ENCODE measurements at places on chromosomes 3 and 15.

GRCh38 chr3:132545471-132545870, 51.6 kb upstream of the ACKR4 start:
- DNase-seq, result no peak

DNA sequence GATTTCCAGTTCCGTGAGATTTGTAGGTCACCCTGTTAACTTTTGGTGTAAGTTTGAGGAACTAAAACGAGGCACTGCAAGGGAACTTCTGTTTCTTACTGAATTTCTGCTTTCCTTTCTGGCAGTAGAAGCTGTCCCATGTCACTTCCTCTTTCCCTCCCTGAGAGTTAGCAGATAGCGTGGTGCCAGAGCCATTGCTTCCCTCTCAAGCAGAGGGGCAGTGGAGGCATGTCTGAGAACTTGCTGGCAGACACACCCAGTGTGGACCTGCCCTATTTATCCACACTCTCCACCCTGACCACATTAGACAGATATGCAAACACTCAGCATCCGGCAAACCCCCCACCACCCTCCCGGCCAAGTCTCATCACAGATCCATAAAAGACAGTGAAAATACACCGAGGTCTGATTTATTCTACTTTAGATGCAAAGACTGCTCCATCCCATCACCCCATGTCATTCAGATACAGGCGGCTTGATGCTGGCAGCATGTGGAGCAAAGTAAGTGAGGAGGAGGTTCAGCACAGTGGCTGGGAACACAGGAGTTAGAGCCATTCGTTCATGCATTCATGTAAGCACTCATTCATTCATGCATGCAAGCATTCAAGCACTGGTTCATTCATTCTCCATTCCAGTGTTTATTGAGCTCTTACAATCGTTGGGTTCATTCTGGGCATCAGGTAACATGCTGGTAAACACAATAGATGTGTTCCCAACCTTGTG, 324.7 kb downstream of the SHQ1 start:
- peak; percentile 10 for DNase-seq

DNA sequence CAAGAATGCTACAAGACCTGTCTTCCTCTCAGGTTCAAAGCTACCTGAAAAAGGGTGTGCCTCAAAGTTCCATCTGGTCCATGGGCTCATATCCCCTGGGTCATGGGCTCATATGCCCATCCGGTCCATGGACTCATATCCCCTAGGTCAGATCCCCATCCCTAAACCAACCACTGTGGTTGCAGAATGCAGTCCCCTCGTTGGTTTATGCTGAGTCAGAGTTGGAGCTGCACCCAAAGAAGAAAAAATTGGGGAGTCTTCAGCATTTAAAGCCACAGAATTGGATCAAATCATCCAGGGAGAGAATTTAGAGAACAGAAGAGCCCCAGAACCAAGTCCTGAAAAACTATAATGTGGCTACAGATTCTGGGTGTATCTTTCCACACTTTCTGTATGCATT, 71.5 kb upstream of the IL12A start:
- no peak for DNase-seq

GRCh38 chr3:124951511-124952281, 17.1 kb upstream of the MUC13 start:
- no peak for DNase-seq

DNA sequence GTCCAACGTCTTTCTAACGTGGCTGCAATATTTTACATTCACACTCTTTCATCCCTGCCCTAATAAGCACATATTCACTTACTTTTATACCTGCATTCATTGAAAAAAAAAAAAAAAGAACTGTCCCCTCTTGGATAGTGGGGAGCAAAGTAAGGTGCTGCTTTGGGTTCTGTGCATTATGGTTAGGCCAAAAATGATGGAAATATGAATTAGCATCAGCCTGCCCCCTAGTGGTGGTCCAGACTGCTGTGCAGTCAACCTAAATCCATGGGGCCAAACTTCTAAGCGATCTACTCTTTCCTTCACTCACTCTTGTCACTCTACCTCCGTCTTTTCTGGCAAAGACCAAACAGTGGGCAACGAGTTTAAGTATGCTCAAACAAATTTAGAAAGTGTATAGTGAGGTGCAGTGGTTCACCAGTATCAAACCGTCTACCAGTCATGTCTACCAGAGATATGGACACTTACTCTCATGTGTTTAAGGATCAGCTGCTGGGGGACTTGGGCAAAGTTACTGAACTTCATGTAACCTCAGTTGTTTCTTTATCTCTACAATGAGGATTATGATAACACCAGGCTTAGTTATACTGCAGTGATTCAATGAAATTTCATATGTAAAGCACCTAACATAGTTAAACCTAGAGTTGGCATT, 61.5 kb upstream of the GRM7 start:
- peak; percentile 33 for DNase-seq

DNA sequence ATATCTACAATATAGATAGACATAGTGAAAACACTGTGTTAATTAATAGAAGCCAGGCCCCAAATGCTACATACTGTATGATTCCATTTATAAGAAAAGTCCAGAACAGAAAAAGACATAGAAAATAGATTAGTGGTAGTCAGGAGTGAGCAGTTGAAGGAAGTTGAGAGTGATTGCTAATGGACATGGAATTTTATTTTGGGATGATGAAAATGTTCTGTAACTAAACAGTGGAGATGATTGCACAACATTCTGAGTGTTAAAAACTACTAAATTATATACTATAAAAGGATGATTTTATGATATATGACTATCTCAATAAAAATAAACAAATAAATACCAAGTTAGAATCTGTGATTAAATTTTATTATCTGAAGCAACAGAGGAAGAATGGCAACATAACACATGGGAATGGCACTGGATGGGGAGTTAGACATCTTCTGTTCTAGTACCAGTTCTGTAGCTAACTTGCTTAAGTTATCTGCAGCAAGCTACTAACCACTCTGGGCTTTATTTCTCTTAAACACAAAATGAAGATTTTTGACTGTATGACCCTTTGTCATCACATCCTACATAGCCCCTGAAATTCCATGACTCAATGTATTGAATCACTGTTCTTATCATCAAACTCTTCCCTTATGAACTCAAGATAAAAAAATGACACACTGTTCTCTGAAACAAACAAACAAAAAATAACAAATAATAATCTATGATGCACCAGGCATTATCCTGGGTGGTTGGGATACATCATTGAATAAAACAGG, 612.7 kb downstream of the TBL1XR1 start:
- DNase-seq, result no peak

DNA sequence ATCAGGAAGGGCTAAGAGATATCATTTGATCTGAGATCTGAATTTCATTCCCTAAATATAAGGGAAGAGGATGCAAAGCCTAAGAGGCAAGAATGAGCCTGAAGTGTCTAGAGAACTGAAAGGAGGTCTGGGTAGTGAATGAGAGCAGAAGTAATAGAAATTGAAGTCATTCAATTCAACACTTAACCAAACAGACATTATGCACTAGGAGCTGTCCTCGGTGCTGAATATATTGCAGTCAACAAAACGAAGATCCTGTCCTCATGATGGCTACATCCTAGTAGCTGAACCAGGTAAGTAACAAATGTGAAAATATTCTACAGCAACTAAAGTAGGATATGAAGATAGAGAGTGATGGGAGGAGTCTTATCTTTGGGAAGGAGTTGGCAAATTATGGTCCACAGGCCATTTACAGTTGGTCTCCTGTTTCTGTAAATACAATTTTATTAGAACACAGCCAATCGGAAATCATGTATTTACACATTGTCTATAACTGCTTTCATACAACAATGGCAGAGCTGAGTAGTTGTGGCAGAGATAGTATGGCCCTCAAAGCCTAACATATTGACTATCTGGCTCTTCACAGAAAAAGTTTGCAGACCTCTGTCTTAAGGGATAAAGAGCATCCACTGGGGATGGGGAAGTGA, 192.9 kb upstream of the CADPS start:
- peak; percentile 12 for DNase-seq

- no peak for DNase-seq
Observed at GRCh38 chr3:167852216-167852615, 116.7 kb downstream of the SERPINI1 start.

GRCh38 chr3:68987322-68987721, 26.2 kb downstream of the EOGT start:
- no peak for DNase-seq

DNA sequence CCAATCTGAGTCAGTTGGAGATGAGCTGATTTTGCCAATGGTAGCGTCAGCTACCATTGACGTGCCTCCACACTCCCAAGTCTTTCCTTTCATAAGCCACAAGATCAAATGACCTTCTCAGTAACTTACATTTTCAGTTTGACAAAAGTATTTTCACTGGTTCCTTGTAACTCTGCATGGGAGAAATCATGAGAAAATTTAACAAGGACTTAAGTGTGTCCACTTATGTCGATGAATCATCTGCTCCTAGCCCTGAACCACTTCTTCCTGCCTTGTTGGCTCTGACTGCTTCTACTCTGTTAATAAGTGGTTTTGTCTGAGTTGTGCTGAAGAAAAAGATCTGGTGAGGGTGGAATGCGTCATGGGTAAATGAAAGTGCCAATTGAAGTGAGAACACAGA, 101.2 kb downstream of the NFKBIZ start:
- peak; percentile 46 for DNase-seq

GRCh38 chr3:70813311-70813710, 500.9 kb upstream of the MDFIC2 start:
- DNase-seq, result no peak

- no peak for DNase-seq
Observed at GRCh38 chr3:28590860-28591259, 242.2 kb upstream of the AZI2 start.

DNA sequence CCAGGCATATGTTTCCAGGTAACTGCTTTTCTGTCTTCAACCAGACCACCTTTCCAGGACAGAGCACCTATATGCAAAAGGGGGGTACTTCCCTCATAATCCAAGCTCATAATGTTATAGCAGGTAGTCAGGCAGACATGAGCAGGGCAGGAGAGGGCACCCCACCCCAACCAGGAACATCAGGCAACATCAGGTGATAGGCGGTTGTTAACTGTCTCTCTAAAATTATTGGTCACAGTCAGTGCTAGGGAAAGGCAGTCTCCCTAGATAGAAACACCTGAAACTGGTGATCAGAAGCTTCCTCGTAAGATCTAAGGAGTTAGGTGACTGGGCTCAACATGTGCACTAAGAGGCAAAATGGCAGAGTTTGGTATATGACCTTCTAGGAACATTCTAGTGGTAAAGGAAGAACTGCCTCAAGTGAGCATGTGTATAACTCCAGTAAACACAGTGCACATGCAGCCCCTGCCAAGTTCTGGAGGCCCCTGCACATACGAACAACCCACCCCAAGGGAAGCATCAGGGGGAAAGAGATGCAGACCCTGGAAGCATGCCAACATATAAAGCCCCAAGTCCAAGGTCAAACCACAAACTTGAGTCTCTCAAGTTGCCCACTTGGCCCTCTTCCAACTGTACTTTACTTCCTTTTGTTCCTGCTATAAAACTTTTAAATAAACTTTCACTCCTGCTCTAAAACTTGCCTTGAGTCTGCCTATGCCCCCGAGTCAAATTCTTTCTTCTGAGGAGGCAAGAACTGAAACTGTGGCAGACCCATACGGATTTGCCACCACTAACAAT, 270.9 kb downstream of the ULK4 start:
- no peak for DNase-seq

DNA sequence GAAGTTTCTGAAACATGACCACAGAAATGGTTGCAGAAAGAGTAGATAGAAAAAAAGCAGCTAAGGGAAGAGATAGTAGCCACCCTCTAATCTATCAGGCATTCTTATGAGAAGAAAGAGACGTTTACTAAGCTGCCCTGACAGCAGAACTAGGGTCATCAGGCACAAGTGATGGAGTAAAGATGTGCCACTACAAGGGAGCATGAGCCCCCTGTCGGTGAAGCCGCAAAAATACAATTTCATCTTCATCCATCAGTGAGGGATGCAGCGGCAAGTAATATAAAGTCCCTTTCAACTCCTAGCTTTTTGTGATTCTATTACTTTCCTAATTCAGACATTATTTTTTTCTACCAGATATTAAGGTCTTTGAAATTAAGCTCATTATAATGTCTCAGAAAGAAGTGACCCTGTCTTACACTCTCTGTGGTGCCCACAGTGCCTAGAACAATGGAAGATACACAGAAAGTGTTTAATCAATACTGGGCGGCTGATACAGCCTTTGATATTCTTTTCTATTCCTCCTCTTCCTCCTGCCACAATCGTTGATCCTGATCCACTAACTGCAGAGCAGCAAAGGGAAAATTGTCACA, 651.6 kb downstream of the NTRK3 start:
- peak; percentile 14 for DNase-seq

DNA sequence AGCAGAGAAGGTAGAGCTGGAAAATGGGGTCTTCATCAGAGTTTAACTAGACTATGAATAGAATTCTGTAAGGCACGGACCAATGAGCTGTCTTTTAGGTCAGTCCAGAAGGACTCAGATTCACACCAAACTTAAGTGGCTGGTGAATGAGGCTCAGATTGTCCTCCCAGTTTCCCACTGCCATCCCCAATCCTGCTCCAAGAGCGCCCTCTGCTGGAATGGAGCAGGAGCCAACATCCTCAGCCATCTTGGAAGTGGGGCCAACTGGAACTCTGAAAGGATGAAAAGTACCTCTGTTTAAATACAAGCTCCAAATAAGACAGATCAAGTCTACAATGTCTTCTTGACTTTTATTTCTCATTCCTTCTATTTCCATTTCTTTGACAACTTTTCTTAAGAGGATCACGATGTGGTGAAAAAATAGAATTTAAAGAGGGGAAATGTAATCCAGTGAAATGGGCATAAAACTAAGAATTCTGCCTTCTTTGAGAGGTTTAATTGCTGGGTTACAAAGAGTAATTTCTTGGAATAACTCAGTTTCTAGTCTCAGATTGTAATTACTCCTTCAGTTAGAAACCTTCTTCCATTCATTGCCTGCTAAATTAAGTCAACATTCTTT, 217.1 kb upstream of the TPRG1 start:
- peak; percentile 78 for DNase-seq

DNA sequence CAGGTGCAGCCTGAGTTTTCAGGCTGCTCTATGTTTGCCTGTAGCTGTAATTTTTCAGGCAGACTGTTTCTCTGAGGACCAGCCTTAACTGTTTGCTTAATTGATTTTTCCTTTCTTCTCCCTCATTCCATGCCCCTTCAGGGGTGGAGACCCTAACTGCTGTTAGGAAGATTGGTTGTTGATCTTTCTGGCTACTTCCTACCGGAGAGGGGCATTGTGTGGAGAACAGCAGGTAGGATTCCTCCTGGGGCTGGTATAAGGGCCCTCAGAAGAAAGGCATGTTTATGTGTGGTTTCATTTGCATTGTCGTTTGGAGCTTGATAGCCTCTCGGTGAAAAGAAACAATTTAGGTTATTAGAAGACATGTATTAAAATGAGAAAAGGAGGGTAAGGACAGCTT, 56.9 kb upstream of the GOLGA6L2 start:
- DNase-seq, result no peak

DNA sequence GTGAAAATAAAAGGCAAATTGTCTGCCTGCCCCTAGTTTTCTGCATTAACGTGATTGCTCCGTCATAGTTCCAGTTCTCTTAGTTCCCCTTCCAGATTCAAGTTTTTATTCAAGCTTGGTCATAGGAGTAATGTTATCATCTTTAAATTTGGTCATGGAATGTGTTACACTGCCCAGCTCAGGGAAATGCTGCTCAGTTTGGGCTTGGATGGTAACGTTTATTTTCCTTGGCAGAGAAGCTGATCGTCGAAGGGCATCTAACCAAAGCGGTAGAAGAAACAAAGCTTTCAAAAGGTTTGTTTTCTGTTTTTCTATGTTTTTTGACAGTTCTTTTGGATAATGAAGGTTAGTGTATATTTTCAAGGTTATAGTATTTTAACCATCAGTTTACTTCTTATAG, 118.4 kb upstream of the FLNB start:
- no peak for DNase-seq

- no peak for DNase-seq
Observed at GRCh38 chr3:72692990-72693389, 155.3 kb downstream of the SHQ1 start.

GRCh38 chr15:51355096-51355495, 13.6 kb downstream of the GLDN start:
- DNase-seq, result no peak

Data from activated CD8-positive, alpha-beta T cell treated with anti-CD3 and anti-CD28 coated beads for 36 hours (primary cell).